ENCODE measurements at places on chromosomes 2 and 18.

GRCh38 chr18:21513741-21514140 is 86.8 kb downstream of the ESCO1 start:
- no peak for DNase-seq

GRCh38 chr2:224194161-224194560 is 155.1 kb upstream of the SERPINE2 start:
- no peak for DNase-seq

- no peak for DNase-seq
Measured at GRCh38 chr18:57352271-57352701, at the start of gene ST8SIA3. Gene ST8SIA3, plus strand, starts transcription at chr18:57352557. Its CDS starts 290 bp downstream, at chr18:57352847.

DNA sequence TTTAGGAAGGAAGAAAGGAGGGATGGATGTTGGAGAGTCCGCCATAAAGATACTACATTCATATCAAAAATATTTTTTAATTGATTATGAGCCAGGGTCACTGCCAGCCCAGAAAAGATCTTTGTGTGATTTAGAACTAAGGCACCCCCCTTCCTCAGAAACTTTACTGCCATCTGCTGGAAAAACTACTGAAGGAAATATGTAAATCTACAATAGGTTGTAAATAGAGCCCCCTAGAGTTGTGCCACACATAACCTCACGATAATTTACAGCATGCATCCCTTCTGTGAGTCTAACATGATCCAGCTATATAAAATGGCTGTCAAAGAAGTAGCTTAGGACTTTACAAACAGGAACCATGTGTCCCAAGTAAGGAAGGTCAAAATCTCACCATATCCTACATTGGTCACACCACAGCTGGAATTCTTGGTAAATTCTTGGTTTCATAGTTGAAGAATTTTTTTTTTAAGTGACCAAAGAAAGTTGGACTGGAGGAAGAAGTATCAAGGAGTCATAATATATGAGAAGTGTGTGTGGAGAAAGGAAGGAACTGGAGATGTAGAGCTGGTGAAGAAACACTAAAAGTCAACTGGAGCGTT is 152.5 kb downstream of the CYP26B1 start:
- no peak for DNase-seq

GRCh38 chr18:60838677-60839076 is 466.1 kb upstream of the MC4R start:
- DNase-seq, result no peak

DNA sequence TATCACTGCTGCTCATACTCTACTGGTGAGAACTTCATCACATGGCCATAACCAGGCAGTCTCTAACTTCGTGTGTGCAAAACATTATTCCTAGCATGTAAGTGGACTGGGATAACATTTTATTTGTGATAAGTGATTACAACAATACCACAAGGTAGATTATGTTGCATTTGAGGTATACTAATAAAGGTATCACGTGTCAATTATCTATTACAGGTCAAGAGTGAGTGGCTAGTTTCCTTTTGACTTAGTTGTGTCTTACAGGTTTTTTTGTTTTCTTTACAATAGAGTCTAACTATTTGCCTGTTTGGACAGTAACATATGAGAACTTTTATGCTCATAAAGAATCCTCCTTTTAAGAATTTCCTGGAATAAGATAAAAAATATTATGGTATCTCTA is 67.2 kb upstream of the DSC1 start:
- no peak for DNase-seq

GRCh38 chr2:237298151-237299118 is 115.5 kb downstream of the COL6A3 start:
- no peak for DNase-seq

- DNase-seq, result no peak
Measured at GRCh38 chr2:176137906-176138305, 8.4 kb downstream of the HOXD8 start.

DNA sequence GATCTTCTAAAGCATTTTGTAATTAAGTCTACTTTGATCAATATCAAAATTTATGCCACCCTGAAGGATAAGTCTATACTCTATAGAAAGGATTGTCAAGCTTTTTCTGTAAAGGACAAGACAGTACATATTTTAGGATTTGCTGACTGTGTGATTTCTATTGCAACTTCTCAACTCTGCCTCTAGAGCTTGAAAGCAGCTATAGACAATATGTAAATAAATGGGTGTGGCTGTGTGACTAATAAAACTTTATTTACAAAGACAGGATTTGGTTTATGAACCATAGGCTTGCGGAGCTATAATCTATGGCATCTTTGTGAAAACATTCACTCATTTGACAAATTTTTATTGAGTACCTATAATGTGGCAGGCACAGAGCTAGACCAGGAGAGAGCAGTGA is 18.4 kb downstream of the UPP2 start:
- no peak for DNase-seq

DNA sequence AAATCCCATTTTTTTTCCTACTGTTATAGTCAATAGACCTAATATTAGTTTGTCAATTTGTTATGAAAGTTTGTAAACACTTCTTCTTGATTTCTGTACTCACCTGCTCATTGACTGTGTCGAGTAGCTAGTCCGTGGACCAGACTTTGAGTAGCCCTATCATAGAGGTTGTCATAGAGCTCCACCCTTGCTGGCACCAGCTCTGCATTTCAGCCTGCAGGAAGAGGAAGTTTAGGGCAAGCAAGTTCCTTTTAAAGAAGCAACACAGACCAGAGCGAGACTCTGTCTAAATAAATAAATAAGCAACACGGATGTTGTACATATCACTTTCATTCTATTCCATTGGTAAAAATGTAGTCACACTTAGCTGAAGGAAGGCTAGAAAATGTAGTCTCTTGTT is 74.0 kb downstream of the MCFD2 start:
- no peak for DNase-seq

DNA sequence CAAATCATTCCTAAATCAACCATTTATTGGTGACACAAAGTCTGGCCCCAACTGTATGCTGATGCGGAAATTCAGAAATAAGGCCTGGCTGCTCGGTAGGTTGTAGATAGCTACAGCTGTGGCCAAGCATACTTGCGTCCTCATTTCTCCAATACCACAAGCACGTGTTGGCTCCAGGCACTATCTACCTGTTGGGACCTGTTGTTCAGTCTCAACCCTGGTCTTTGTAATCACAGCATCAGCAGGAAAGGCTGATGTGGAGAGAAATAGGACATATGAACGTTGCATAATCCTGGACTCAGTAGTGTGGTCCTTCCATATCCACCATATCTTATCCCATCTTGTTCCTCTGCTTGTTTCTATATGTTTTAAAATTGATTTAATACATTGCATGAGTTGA is 212.6 kb downstream of the PMAIP1 start:
- DNase-seq, result no peak

DNA sequence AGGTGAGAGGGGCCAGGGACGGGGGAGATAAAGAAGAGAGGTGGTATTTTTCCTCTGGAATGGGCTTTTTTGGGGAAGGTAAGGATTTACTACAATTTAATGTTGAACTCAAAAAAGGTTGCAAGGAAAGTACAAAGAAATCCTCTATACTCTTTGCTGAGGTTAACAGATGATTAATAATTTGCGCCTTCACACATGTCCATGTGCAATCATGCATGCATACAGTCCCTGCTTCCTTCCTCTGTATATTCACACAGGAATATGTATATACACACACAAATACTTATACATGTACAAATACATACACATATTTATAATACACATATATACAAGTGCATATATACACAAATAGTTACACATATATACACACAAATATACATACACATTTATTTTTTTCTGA is 193.4 kb downstream of the NBAS start:
- no peak for DNase-seq

DNA sequence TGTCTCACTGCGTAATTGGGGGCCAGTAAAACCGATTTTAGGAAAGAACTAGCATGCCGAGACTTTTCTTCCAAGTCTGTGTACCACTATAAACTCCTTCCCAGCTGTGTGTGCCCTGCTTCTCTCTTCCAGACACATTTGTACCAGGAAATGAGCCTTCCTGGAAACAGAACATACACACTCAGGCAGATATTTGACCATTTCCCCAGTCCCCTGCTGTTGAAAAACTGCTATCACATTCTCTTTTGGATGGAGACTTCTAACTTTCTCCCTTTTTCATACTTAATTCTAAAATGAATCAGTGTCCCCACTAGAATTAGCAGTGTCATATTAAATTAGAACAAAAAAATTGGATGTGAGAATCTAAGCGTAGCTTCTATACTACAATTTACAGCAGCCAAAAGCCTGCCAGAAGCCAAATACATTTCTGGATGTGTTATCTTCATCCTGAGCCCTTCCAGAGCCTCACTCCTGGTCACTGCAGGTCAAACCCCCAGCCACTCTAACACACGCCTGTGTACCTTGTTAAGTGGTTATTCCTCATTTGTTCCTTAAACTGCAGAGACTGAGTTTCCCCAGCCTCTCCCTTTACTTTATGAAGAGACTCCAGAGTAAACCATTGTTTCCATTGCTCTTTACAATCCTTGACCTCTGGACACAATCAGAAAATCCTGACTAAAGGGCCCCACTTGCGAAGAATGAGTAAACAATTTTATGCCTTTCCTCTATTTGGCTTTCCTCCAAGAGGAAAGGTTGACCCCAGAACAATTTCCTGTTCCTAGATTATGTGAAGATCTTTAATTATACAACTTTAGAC is 20.4 kb downstream of the DSG4 start:
- DNase-seq, result no peak

DNA sequence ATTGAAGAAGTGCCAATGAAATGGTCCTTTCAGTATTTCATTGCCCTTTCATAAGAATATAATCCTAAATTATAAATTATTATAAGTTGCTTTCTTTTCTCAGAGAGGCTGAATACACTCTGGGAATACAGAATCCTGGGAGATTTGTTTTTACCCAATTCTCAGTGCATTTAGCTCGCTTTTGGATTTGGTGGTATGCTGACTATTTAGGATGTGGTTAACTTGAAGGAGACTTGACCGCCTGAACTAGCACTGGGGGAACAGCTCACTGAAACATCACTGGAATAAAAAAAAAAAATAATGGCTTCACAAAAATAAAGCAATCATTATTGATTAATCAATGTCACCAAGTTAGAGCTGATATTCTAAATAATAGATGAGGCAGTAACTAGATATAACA is 10.2 kb downstream of the TNFAIP6 start:
- DNase-seq, result no peak

DNA sequence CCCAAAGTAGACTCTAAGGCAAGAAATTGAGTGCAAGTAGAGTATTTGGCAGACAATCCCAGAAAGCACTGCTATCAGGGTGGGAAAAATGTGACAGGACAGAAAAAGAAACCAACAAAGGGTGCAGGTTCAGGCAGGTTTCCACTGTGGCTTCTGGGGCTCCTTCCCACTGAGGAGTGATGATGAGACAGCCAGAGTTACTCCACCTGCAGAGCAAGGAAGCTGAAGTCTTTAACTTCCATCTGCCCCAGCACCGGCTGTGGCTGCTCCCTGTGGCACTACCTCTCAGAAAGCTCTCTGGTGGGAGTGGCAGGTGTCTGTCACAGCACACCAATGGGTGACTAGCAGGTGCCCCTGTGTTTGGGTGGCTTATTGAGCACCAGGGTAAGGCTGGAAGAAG is 37.6 kb upstream of the ACKR3 start:
- DNase-seq, result no peak

- DNase-seq, result no peak
Measured at GRCh38 chr2:225011585-225011984, 30.7 kb downstream of the DOCK10 start.

GRCh38 chr18:74198453-74198852 is 50.1 kb downstream of the TIMM21 start:
- DNase-seq, result no peak

- no peak for DNase-seq
Measured at GRCh38 chr2:216344950-216345300, 27.4 kb downstream of the MARCHF4 start.

DNA sequence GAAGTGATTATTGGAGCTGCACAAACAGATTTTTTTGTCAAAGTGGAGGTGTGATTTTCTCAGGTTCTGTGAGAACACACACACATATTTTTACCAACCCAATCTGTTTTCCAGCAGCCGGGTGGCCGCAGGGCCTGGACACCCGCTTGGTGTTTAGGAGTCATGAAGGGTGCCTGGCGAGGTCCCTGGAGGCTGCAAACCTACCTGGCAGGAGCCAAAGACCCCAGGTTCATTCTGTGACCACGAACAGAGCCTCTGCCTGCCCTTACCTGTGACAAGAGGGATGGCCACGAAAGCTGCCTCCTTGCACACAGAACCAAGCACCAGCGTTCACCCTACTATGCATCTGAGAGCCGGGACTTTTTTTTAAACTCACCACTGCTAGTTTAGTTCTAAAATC is 64.3 kb upstream of the ID2 start:
- no peak for DNase-seq

DNA sequence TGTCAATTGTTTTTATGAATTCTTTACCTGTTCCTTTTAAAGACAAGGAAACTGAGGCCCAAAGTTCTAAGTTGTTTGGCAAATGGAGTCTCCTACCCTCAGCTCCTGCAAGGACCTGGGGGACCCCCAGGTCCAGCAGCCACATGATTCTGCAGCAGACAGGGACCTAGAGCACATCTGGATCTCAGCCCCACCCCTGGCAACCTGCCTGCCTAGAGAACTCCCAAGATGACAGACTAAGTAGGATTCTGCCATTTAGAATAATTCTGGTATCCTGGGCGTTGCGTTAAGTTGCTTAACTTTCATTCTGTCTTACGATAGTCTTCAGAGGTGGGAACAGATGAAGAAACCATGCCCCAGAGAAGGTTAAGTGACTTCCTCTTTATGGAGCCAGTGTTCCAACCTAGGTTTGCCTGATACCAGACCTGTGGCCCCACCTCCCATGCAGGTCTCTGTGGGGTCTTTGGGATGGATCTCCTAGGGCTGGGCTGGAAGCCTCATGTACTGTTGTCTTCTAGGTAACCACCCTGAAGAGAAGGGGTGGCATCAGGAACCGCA is 5.6 kb upstream of the CENPA start:
- DNase-seq, result no peak

DNA sequence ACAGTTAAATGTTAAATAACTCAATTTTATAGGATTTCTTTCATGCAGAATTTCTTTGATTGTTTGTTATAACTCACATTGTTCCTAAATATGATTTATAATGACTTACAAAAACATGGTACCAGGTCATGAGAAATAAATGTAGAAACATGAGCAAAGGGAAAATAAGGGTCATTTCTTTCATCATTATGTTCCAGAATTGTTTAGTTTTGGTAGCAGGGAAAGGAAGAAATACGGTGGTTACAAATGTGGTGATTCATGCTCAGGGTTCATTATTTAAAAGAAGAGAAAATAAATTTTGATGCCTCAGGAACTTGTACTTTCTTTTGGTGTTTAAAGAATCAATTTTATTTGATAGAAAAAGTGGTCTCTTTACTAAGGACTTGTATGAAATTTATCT is 4.4 kb downstream of the LYPD6B start:
- no peak for DNase-seq

GRCh38 chr2:127149384-127149783 is 42.4 kb upstream of the BIN1 start:
- DNase-seq, result no peak

- no peak for DNase-seq
Measured at GRCh38 chr2:205024822-205025518, 479.7 kb downstream of the PARD3B start.

DNA sequence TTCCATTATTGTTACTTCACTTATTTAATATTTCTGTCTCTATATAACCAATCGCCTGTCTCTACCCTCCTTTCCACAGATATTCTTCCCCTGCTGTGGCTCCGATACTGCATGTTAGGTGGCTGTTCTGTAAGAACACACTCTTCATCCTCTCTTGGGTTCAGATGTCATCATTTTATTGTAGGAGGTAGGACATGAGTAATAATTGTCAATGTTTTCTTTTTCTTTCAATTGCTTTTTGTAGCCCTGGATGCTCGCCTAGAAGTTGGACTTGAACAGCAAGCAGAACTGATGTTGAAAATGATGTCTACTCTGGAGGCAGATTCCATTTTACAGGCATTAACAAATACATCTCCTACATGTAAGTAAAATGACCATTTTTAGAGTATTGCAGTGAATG is 128.6 kb downstream of the BIRC6 start:
- DNase-seq, result no peak
